ENCODE measurements at places on chromosomes 16 and 17.

DNA sequence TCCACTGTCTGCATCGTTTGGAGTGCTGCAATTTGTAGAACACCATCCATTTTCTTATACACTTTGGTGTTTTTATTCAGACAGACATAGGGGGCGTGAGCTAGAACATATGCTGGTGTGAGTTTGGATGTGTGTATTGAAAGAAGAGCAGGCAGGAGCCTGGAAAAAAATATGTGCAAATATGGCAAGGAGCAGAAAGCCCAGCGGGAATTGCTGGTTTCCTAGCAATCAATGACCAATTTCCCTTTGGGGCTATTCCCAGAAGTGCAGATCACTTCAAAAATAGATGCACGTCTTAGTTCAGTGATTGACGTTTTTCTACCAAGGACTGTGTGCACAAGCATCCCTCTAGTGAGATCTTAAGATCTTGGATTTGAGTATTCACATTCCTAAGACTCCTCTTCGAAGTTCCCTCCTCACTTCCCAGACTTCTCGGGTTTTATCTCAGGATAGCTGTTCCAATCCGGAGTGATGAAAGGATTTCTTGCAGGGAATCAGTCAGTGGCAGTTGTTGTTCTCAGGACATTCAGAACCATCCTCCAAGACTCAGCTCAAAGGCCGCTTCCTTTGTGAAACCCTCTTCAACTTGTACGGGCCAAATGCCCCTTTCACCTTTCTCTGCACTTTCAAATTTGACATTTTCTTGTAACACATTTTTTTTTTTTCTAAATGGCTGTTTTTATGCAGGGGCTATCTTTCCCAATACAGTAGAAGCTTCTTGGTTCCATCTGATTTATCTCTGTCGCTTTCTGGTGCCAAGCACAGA lies 268.7 kb upstream of the ASIC2 start:
- DNase-seq = no peak

GRCh38 chr17:57121308-57122042 lies 36.4 kb downstream of the AKAP1 start:
- no peak for DNase-seq

DNA sequence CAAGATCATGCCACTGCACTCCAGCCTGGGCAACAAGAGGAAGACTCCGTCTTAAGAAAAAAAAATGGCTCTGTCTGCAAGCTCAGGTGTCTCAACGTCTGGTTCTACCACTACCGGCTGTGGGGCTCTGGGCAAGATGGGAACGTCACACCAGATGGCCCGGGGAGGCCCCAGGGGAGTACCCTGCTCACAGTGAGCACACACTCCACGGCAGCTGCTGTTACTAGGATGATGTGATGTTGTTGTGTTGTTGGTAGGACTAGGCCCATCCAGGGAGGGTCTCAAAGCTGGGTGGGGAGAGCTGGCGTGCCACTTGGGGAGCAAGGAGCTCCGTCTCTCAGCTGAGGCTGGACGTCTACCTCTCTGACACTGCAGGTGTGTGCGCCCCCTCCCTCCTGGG lies 9.4 kb upstream of the NPTX1 start:
- no peak for DNase-seq

DNA sequence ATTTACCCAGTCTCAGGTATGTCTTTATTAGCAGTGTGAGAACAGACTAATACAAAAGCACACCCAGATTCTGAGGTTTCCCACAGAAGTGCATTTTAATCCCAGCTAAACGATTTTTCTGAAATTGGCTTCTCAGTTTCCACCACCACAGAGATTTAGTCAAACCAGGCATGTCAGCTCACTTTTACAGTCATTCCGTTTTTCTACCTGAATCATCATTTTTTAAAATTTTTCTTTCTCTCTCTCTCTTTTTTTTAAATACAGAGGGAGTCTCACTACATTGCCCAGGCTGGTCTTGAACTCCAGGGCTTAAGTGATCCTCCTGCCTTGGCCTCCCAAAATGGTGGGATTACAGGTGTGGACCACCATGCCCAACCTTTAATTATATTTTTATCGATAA lies 389.1 kb downstream of the HAPSTR1 start:
- no peak for DNase-seq

All from stimulated activated CD4-positive, alpha-beta T cell treated with anti-CD3 and anti-CD28 coated beads, Interleukin-15, amount 100 ng/mL, for 1 hour (primary cell).